Activated T-cell treated with anti-CD3 and anti-CD28 coated beads, Interleukin-2, amount 50 U/mL, for 1 hour (primary cell): ENCODE measurements at places on chromosomes 3 and 15.
A peak's percentile ranks its signal among the peaks of the same experiment; 100 is the strongest.

GRCh38 chr3:151230646-151231045, 27.6 kb upstream of the GPR171 start:
- no peak for DNase-seq

DNA sequence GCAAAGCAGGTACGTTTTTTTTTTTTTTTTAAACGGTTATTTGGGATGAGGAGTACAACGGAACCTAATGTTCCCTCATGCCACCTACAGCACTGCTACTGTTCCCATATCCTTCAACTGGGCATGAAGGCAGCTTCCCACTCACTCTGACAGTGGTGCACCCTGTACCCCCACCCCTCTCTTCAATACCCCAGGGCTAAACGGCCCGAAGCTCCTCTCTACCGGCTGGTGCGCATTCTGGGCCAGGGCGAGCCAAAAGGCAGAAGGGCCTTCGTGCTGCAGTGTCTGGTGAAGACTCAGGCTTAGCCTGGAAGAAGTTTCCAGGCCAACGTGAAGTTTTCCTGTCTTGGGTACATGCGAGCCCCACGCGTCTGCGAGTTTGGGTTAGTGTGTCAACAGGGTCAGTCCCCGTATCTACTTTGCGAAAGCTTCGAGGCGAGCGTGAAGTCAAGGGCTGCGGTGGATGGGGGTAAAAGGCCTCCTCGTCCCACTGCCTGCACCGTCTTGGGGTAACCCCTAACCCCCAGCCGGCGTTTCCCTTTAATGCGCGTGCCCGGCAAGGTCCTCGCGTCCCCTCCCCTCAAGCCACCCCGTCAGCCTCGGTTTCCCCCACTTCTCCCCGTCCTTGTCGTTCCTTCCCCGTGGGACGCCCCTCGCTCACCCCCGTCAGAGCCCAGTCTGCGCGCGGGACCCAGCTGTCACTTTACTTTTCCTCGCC, 765 bp upstream of the UBE2E2 start:
- no peak for DNase-seq

GRCh38 chr3:158098834-158099424, 7.3 kb downstream of the SHOX2 start:
- DNase-seq = no peak

GRCh38 chr3:17742880-17743657, 638 bp upstream of the TBC1D5 start:
- DNase-seq = no peak

GRCh38 chr3:54761637-54762036, 166.2 kb downstream of the LRTM1 start:
- DNase-seq = no peak

DNA sequence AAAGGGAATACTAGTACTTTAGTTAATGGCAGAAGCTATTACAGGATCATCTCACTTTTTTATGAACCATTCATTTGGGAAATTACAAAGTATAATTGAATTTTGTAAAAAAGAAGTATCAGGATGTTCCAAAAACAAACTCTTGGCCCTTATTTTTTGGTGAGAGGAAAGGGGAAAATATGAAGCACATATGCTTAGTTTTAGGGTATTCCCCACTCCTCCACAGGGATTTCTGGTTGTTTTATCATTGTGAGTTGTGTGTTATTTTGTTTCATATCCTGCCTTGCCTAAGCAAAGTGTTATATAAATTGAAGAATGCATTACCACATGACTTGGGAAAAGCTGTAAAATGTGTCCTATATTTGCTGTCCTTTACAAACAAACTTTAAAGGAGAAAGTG, 227.0 kb downstream of the FMN1 start:
- no peak for DNase-seq

GRCh38 chr15:61892140-61892539, 168.1 kb downstream of the VPS13C start:
- DNase-seq = no peak

DNA sequence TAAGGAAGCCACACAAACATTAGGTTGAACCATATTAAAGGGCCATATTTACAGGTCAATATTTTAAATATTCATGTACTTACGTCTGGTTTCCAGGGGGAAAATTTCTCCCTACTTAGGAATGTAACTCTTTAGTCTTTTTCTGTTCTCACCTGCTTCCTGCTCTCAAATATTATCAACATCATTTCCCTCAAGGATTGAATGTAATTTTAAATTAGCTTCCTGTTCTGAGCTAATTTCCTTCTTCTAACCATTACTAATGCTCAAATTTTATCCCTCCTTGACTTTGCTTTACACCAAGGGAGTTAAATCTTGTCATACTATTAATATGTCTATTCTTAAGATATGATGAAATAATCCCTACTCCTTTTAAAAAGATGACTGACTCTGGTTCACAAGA, 103.4 kb upstream of the UBP1 start:
- DNase-seq = no peak

DNA sequence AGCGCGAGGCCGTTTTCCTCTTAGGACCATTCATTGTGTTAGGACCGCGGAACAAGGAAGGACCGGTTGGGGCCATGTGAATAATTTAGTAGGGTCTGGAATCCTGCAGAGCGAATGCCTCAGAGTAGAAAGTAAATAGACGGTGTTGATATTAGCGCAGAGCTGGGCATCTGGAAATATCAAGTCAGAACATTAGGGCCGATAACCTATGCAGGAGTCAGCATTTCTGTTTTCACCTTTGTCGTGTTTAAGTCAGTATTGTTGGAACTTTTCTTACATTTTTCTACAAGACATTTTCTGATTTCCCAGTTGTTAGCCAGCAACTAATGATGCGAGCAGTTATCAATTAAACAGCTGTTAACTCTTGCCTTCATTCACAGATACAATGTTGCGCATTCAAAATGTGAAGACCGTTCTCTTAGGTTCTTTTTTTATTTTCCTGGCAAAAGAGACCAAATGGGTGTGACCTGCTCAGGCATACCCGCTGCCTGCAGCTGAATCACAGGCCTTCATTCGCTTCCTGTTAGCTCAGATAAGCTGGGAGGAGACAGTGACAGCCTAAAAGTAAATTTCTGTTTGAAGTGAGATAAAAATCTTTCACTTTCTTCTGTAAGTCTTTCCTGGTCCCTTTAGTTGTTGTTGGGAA, 966 bp upstream of the PKM start:
- peak; percentile 48 for DNase-seq

DNA sequence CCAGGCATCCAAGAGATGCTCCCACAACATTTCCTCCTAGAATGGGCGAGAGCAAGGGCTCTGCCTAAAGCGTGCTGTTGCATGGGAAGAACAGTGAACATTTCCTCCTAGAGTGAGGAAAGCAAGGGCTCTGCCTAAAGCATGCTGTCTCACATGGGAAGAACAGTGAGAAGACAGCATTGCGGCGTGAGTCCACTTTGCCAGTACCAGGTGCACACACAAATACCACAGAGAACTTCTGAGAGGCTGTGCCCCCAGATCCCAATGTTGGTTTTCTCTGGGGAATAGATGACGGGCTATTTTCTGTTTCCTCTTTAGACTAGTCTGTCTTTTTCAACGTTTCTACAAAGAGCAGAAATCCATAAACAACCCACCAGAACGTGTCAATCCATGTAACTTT, 142.9 kb downstream of the LRRK1 start:
- no peak for DNase-seq

DNA sequence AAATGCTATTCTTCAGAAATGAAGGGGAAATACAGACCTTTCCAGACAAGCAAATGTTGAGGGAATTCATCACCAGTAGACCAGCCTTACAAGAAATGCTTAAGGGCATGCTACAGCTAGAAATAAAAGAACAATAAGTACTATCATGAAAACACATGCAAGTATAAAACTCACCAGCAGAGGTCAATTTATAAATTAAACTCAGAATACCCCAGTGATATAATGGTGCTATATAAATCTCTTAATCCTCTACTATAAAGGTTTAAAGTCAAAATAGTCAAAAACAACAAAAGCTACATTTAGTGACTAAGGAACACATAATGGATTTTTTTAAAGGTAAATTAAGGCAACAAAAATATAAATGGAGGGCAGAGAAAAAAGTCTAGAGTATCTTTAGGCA, 142.5 kb downstream of the CPNE4 start:
- DNase-seq = no peak

- no peak for DNase-seq
Measured at GRCh38 chr3:190323246-190323626, 990 bp upstream of the CLDN1 start.

DNA sequence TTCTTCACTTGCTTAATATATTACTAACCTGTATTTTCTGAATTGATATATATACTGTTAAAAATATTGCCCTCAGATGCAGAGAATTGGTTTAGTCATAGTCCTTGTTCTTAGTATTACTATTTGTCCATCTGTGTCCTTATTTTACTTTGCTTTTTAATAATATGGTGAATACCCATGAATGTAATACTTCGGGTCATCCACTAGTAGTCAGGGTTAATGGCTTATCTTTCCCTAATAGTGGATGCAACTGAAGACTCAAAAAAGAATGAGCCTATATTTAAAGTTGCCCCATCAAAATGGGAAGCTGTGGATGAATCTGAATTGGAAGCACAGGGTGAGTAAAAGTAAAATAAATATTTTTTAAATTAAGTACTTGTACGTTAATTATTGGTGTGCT, 36.5 kb downstream of the U2SURP start:
- no peak for DNase-seq

DNA sequence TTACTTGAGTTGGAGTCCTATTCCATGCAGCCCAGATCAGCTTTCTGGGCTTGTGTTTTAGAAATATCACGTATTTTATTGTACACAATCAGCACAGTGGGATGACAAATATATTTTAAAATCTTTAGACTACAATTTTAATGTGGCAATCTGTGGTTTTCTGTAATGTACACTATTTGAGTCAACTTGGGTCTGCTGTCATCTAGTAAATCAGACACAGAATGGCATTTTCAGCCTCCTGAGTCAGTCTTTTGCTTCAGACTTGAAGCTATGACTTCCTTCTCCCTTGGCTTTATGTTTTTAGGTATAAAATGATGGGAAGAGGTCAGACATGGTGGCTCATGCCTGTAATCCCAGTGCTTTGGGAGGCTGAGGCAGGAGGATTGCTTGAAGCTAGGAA, 232.1 kb downstream of the NECTIN3 start:
- no peak for DNase-seq

DNA sequence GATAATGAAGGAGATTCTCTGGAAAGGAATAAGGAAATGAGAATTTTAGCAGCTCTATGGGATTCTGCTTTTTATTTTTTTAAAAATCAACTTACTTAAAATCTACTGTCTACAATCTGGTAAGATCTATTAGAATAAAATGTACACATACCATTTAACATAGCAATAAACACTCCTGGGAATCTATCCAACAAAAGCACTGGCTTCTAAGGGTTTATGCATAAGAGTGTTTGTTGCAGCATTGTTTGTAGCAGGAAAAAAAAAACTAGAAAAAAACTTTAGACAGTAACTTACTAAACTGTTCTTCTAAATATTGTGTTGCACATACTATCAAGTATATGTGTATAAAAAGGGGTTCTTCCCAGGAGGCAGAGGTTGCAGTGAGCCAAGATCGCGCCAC, 15.7 kb upstream of the RBP1 start:
- DNase-seq = no peak

- DNase-seq = no peak
Measured at GRCh38 chr3:123660141-123660675, 75.4 kb upstream of the HACD2 start.

- DNase-seq = peak; percentile 20
Measured at GRCh38 chr3:149879872-149880271, 66.9 kb downstream of the RNF13 start.

- no peak for DNase-seq
Measured at GRCh38 chr3:125187599-125187910, 25.0 kb downstream of the SLC12A8 start.

- DNase-seq = no peak
Measured at GRCh38 chr3:41575724-41576123, 376.4 kb downstream of the CTNNB1 start.

DNA sequence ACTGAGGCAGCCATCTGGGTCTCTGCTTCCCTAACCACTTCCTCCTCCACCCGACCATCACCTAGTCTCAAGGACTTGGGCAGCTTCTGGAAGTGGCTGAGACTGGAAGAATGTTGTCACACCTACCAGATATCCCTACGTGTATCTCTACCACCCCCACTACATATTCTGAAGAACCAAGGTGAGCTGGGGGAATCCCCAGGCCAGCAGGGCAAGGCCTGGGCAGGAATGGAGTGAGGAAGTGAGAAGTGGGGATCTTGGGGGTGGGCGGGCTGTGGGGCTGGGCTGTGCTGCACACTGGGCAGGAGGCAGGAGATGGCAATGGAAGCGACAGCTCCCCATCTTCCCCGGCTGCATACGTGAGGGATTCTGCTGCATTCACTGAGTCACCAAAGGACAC, 17.5 kb upstream of the ALDH1A3 start:
- DNase-seq = no peak

GRCh38 chr15:71780115-71780976, 30.0 kb upstream of the NR2E3 start:
- peak; percentile 38 for DNase-seq
